Foreskin melanocyte (primary cell): ENCODE measurements at places on chromosomes 2 and 18.

DNA sequence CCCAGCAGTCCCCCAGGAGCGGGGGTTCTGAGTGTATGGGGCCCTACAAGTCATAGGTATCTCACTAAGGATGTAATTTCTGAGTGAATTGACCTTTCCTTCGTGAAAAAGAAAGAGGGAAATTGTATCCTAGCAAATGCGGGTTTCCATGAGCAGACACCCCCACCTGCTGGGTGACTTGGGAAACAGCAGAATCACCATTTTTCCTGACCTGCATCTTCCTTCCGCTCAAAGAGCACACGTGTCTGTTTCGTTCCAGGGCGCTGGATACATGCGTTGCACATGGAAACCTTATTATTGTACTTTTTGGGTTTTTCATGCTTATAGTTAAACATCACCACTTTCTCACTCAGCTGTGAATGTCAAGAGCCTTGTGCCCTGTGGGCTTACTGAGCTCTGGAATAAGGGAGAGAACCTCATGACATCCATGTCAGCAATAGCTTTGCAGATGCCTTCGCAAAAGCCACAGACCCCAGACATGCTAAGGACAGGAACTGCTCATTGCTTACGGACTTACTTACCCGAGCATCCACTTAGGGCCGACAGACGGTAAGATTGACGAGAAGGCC, 132.8 kb downstream of the TPO start:
- DNase-seq, result no peak

DNA sequence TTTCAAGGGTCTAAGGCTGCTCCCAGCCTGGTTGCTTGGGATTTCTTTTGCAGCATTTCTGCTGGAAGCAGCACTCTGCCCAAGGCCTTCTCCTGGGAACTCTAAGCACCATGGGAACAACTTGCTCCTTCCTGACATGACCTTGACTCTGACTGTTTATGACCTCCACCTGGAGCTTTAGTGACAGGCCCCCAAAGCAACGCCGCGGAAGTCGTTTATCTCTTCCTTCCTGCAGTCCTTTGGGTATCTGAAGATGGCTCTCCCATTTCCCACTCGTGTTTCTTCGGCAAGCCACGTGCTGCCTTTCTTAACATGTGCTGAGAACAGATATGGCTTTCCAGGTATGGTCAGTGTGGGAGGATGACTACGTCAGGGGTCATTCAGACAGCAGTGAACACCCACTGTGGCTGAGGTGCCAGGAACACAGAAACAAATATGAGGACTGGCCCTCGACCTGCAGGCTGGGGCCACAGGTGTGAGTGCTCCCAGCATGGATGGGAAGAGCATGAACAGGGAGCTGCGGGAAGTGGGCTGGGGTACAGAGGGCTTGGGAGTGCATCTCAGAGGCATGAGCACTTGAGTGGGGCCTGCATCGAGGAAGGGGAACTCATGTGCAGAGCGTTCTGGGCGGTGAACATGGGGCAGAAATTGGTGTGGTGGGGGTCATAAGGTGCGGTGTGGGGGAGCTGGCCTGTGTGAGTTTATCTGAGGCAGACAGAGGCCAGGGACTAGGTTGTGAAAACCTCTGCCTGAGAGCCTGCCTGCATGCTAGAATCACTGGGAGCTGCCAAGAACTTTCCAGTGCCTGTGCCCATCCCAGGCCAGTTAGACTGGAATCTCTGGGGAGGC, 140.5 kb downstream of the TSN start:
- no peak for DNase-seq

- no peak for DNase-seq
Observed at GRCh38 chr2:33477473-33478468, 1.3 kb downstream of the RASGRP3 start.

- no peak for DNase-seq
Observed at GRCh38 chr2:108369153-108369552, 8.6 kb upstream of the SULT1C4 start.

DNA sequence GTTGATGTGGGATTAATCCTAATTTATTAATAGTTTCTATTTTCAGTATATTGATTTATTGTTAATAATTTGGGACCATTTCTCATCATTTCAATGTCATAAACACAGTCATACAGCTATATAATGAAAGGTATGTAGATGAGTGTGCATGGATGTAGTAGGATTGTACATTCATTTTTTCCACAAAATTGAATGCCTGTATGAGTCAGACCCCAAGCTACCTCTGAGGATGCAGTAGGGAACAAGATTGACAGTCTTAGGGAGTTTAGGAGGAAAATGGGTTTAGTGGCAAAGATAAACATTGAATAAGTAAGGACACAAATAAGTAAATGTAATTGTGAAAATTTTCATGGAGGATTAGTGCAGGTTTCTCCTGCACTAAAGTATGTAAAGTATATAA, 14.1 kb upstream of the TMEFF2 start:
- no peak for DNase-seq

- no peak for DNase-seq
Observed at GRCh38 chr2:201859949-201860348, 53.6 kb downstream of the CDK15 start.

- DNase-seq, result no peak
Observed at GRCh38 chr2:73268830-73269685, 15.2 kb downstream of the FBXO41 start.

DNA sequence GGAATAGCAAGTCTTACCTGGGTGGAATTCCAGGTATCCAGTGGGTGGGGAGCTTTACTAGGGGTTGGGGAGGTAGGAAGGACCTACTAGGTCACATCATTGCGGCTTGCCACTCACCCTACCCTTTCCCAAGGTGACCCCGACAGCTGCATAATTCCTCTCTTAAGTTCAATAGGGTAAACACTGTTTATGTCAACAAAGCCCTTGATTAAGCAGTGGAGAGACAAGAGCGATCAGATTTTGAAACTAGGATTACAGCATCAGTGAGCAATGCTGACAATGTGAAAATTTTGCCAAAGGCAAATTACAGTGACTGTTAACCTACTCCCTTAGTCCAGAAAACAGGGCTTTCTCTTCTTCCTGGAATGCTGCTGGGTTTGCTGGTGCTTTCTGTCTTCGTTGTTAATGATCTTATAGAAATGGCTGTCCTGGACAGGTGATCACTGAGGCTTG, 14.5 kb downstream of the SLC19A3 start:
- DNase-seq, result peak; percentile 68

DNA sequence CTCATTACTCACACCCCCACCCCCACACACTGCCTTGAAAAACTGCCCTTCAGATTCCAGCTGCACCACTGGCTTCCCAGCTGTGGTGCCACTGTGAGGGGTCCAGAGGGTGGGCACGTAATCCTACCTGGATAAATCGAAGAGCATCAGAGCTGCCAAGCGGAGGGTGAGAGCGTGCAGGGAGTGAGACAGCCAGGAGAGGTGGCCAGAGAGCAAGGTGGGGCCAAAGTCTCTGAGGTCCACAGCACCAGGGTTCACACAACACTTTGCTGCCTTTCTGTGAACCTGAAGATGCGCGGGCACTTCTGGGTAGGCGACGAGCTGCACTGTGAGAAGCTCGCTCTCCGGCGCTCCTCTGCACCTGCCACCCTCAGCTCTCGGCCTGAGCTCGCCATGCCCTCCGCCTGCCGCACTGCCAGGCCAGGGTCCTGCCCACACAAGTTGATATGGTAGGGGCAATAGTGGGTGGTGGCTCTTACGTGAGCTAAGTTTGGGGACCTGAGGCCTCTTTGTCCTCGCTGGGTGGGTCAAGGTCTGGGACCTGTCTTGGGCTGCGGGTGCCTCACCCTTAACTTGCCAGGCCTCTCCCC, 83.9 kb downstream of the MARCO start:
- DNase-seq, result no peak

DNA sequence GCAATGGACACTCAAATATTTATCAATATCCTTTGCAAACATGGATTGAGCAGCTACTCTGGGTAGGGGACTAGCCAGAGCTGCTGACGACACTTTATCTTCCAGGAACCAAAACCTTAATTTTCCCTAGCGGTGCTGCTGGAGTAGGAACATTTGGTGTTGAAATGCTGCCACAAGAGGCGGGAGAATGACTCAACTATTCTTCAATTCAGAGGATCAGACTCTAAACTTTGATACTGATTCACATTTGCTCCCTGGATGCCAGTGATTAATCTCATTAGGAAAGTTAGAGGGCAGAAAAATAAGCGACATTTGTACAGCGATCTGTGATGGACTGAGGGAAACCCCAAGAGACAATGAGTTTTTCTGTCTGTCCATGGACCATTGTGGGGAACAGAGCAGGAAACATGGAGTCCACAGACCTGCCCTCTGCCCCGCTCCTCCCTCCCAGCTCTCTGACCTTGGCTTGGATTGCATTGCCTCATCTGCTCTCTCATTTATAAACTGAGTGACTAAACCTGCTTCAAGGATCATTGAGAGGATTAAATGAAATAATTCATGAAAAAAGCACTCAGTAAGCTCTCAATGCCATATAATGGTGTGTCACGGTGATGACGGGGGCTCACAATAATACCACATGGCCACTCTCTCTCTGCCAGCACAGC, 12.6 kb upstream of the EPB41L3 start:
- no peak for DNase-seq

DNA sequence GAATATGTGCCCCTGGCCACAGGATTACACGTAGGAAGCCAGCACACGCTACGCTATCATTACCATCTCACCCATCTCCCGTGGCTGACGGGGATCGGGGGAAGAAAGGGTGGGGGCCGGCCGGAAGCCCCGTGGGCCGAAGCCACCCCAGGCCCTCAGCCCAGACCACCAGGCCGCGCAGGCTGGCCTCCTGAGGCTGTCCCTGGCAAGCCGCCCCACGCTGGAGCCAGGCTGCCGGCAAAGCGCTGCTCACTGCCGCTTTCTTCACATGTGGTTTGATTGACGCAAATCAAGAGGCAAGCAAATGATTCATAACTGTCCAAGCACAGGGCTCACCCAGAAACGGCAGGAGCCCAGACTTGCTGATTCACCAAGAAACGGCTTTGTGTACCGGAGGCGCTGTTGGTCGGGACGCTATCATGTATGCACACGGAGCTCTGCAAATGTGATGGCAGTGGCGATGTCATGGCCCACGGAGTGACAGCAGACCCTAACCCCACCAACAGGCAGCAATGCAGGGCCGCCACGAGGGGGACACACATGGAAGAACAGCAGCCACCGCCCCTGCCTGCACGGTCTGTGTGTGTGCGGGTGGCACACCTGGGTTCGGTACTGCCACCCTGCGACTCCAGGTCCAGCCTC, 125.7 kb downstream of the HDAC4 start:
- peak; percentile 94 for DNase-seq

DNA sequence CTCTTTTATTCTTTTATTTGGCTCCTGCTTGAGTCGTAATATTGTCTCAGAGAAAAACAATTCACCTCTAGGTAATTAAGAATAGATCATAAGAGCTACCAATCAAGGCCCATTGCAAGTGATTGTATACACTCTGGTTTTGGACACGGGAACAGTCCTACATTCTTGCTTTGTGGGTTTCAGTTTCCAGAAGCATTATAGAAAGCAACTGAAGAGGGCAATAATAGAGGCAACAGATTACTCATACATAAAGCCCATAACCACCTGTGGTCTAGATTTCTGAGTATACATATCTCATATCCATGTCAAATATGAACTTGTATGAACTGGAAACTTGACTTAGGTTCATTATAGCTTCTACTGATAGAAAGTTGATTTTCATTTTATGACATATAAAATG, 65.4 kb downstream of the DIS3L2 start:
- DNase-seq, result no peak

DNA sequence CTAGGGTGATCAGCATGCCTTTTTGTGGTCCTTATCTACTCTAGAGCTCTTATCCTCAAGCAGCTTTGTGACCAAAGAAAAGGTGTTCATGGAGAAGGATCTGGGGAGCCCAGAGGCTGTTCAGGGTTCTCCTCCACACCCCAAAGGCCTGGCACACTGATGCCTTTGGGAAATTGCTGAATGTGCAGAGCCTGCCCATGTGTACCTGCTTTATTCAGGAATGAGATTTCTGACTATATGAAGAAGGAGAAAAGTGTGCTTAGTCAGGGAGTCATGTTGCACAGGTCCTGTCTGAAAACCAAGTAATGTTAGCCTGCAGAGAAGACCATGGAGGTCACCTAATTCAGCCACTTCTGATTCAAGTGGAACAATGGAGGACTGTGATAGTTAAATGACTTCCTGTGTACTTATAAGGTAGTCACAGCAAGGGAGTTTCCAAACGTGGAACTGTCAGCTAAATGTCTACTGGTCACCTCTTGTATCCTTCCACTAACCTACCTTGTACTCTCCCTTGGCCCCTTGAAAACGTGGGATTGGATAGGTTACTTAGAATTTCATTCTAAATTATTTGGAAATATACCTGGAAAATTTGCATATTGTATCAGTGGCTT, 81.3 kb downstream of the LIMS1 start:
- no peak for DNase-seq

- DNase-seq, result no peak
Observed at GRCh38 chr18:12737243-12737902, 34.5 kb downstream of the PSMG2 start.
